ENCODE measurements at places on chromosomes 2 and 18. TPM values are rescaled to one million over a fixed set of nuclear protein-coding genes. Genes with fewer than 3 reads are reported as not detected.

Gene UGT1A3
- not detected for total RNA-seq

Gene CSRNP3
- total RNA-seq = 0.51 TPM

Gene CTAGE1
- not detected for total RNA-seq

Gene KCNK3
- total RNA-seq = 0.05 TPM

Gene CXCR1
- total RNA-seq = not detected

Gene FAM110C
- total RNA-seq = 0.28 TPM

Gene IHH
- not detected for total RNA-seq

Gene MYOM1
- total RNA-seq = 2.2 TPM

Gene ARHGAP25
- total RNA-seq = 14.3 TPM

Gene CAPN14
- total RNA-seq = 0.05 TPM

Gene CHRNG
- not detected for total RNA-seq

Gene SF3B6
- 113 TPM for total RNA-seq

Gene DPP4
- total RNA-seq = 175 TPM

Gene EPB41L5
- total RNA-seq = 30.8 TPM

Gene HOXD13
- total RNA-seq = under 0.01 TPM

Gene NEU4
- not detected for total RNA-seq

Gene ABCA12
- total RNA-seq = under 0.01 TPM

Gene DYNAP
- not detected for total RNA-seq

Gene TM4SF20
- total RNA-seq = not detected

Gene CFC1
- total RNA-seq = not detected

Gene YES1
- 318 TPM for total RNA-seq

Gene CRYGA
- not detected for total RNA-seq

Gene ALK
- not detected for total RNA-seq

Gene CRACDL
- 3.3 TPM for total RNA-seq

Gene CIDEA
- total RNA-seq = 1.2 TPM

Gene COLEC11
- total RNA-seq = 0.85 TPM

Gene TRIB2
- total RNA-seq = 73.6 TPM

Gene TWIST2
- total RNA-seq = not detected

Gene M1AP
- not detected for total RNA-seq

Gene SPR
- total RNA-seq = 51.7 TPM

Gene DES
- not detected for total RNA-seq

Gene UGT1A10
- not detected for total RNA-seq

Gene PRKAG3
- total RNA-seq = not detected

Gene C2orf78
- total RNA-seq = not detected

Gene DSG1
- not detected for total RNA-seq

Gene ZNF804A
- 0.05 TPM for total RNA-seq

Gene ACMSD
- total RNA-seq = 0.34 TPM

Gene C18orf54
- 9.4 TPM for total RNA-seq

Gene FMNL2
- total RNA-seq = 60.6 TPM

Gene ANKRD62
- not detected for total RNA-seq

Gene KCNG3
- not detected for total RNA-seq

Gene PPP4R3B
- total RNA-seq = 52.2 TPM

Gene RAMP1
- total RNA-seq = not detected

Gene EFR3B
- total RNA-seq = 1.3 TPM

Gene NPC1
- 36.4 TPM for total RNA-seq

Gene C1GALT1C1L
- 0.17 TPM for total RNA-seq
